ENCODE measurements at places on chromosomes 2 and 18.
A peak's percentile ranks its signal among the peaks of the same experiment; 100 is the strongest.

DNA sequence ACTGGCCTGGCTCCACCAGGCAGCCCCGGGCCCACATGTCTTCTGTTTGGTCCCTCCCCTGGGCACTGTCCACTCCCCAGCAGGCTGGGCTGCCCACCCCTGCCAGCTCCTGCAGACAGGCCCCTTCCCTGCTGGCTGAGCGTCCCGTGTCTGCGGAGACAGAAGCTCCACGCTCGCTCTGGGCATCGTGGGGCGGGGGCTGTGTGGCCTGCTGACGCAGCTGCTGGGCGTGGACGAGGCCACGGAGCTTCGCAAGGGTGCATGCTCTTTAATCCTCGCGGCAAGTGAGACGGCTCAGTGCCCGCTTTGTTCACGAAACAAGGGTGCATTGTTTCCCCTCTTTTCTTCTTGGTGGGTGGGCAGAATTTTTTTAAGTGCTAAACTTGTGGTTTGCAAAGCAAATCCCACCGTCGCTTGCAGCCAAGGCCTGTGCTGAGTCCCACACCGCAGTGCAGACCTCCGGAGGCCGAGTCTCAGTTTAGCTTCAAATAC lies 132.8 kb upstream of the CTDP1 start:
- no peak for DNase-seq

DNA sequence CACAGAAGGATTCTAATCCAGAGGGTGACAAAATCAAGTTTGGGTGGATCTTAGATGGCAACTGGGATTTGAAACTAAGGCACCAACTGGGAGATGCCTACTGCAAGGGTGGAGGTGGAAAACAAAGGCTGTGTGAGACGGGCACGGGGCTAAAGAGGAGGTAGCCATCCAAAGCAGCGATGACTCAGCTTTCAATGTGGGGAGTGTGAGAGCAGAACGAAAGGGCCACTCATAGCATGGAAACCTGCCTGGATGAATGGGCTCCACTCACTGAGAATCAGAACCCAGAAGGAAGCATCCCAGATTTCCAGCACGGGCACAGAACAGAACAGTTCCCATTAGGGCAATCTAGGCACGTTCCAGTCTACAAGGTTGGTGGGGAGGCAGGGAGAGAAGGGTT lies 159.5 kb downstream of the COL4A4 start:
- DNase-seq, result no peak

- DNase-seq, result no peak
Observed at GRCh38 chr2:10273215-10274175, 29.2 kb upstream of the HPCAL1 start.

DNA sequence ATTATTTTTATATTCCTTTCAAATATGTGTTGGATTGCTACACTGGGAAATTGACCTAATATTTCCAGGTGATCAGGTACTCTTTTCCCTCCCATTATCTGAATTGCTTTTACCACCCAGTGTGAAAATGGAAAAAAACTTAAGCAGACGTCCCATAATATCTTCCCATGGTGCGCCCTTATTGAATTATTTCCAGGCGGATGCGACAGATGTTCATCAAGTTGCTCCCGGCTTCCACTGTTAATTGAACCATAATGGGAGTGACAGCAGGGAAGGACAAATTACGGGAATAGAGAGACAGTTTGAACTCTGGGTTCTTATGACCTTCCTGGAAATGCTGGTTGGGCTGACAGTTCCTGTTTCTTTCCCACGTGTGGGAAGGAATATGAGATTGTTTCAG lies 93.3 kb downstream of the THSD7B start:
- DNase-seq, result no peak

- no peak for DNase-seq
Observed at GRCh38 chr2:109129921-109130722, 1.1 kb downstream of the SH3RF3 start.

GRCh38 chr2:133171393-133172004 lies 396.8 kb downstream of the NCKAP5 start:
- DNase-seq, result peak; percentile 63

- DNase-seq, result no peak
Observed at GRCh38 chr18:37663446-37663845, 97.8 kb upstream of the CELF4 start.

GRCh38 chr2:241161646-241162281 lies 11.5 kb downstream of the PPP1R7 start:
- no peak for DNase-seq

- no peak for DNase-seq
Observed at GRCh38 chr18:9766076-9766481, 58.0 kb downstream of the RAB31 start.

DNA sequence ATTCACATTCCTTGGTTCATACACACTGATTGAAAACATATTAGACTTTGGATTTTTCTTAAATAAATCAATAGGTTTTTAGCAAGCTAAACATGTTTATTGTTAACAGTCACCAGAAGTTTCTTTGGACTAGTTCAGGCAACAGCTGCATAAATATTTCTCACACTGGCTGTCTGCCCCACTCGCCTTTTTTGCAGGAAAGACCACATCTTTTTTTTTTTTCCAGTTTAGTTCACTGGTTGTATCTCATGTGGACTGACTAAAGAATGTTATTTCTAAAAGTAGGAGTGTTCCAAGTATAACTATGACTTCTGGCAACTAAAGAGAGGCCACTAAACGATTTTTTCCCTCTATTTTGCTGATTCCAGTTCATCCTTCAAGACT lies 31.1 kb downstream of the SLC40A1 start:
- no peak for DNase-seq

DNA sequence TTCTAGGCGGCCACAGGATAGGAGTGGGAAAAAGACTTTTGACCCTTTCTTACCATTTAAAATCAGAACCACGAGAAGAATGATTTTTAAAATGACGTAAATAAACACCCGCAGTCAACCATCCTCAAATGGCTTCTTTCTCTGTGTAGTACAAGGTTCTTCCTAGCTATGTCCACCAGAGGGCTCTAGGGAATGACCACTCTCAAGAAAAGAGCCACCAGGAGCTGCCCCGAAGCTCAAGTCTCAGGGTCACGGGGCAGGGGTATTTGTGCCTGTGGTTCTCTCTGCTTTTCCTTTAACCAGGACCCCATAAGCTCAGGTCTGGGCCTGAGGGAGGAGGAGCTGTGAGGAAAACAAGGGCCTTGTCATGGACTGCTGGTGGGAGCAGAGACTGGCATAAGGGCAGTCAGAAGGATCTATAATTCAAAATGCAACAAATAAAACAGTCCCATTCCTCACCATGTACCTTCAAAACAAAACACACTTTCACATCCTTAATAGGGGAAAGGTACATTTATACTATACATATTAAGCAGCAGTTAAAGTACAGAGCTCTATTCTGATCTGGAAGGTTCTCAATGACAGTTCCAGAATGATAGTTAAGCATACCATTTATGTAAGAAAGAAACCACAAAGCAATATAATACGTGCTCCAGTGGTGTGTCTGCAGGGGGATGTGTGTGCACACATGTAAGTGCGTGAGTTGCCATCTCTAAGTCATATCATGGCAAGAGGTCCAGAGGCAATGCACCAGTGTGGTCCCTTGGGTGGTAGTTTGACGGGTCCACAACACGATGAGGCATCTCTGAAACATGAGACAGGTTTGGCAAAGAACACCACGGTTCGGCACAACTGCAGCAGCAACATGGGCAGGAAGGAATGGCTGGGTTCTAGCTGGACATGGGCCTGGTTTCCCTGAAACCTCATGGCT lies 18.6 kb downstream of the LYPD1 start:
- peak; percentile 20 for DNase-seq

- no peak for DNase-seq
Observed at GRCh38 chr2:180735799-180736198, 244.6 kb upstream of the UBE2E3 start.

- DNase-seq, result no peak
Observed at GRCh38 chr2:96809216-96809882, 6.7 kb upstream of the CNNM3 start.

GRCh38 chr18:48689548-48689947 lies 150.7 kb downstream of the CTIF start:
- DNase-seq, result no peak

GRCh38 chr2:68722712-68723111 lies 11.9 kb upstream of the ARHGAP25 start:
- no peak for DNase-seq

DNA sequence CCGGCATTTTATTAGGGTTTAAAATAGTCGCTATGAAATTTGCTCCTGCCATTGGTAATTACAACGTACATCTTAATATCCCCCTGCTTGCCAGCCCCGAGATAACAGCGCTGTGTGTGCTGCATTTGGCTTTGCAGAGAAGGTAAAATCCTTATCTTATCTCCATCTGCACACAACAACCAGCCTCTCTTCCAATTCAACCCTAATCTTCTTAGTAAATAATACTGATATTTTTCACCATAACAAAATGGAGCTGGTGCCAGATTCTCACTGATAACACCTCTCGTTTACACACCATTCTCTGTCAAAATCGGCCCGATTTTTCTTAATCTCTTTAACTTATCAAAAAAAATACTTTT lies 61.4 kb upstream of the SIX3 start:
- DNase-seq, result no peak

GRCh38 chr2:168200930-168201583 lies 46.3 kb downstream of the STK39 start:
- peak; percentile 14 for DNase-seq

GRCh38 chr2:73117441-73117840 lies 4.7 kb upstream of the RAB11FIP5 start:
- DNase-seq, result no peak

DNA sequence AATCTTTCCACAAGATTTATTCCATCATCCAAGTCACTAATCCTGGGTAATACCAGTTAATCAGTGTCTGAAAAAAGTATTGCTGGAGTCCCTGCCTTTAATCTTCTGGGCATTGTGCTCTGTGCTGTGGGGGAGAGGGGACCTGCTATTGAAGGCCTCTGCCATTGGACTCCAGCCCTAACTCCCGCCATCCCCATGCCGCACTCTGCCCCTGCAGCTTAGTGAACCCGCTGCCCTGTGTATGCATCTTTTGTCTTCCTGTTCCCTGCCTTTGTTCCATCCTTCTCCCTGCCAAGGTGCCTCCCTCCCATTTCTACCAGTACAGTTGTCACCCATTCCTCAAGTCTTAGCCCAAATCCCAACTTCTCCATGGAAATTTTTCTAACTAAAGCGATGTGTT lies 113.8 kb upstream of the EPAS1 start:
- DNase-seq, result no peak

GRCh38 chr2:79789811-79790210 lies 277.0 kb downstream of the CTNNA2 start:
- no peak for DNase-seq

DNA sequence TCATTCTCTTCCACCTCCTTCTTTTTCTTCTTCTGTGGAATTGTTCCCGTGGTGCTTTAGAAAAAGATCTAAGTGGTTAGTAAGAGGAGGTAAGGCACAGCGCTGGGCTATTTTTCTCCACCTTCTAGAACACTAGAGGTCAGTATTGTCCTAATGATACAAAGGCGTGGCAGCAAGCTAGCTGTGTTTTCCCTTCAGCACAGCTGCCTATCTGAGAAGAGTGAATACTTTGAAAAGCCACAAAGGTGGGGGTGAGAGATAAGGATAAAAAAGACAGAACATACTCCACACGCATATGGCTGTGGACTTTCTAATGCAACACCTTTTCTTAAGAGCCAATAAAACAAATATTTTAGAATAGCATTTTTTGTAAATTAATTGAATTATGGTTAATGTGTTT lies 2.1 kb downstream of the CNTNAP5 start:
- peak; percentile 53 for DNase-seq

DNA sequence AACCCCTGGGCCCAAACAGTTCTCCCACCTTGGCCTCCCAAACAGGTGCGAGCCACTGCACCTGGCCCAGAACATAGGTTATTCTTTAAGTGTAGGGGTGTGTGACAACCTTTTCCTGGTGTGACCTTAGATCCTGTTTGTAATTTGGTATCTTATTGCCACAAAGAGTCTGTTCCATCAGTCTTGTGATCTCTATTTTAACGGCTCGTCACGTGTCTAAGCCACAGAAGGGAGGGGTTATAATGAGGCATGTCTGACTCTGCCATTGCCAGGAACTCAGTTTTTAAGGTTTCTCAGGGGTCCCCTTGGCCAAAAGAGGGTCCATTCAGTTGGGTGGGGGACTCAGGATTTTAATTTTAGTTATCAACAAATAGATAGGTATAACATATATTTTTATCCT lies 4.4 kb upstream of the ALS2 start:
- DNase-seq, result no peak

- DNase-seq, result no peak
Observed at GRCh38 chr18:45009756-45010155, 329.1 kb downstream of the SETBP1 start.

Measured in RCC 7860 (cell line).